ENCODE measurements at places on chromosomes 7 and 10.

DNA sequence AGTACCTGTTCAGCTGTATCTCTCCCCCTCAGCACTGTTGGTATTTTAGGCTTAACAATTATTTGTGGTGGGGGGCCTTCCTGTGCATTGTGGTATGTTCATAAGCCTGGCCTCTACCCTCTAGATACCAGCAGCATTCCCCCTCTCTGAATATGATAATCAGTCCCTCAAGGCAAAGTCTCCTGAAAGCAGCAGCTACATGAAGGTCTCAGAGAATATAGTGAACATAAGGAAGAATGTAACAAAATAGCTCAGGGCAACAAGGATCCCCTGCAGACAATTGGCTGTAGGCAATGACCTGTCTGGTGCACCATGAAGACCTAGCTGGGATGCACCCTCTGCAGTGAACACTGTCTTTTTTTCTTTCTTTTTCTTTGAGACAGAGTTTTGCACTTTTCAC lies 86.4 kb downstream of the CTBP2 start:
- DNase-seq: no peak

- no peak for DNase-seq
Measured at GRCh38 chr10:9766762-9767161, 1250.9 kb upstream of the CELF2 start.

- no peak for DNase-seq
Measured at GRCh38 chr10:122911889-122912484, 1.6 kb downstream of the FAM24A start.

GRCh38 chr10:30037620-30038336 lies 21.6 kb downstream of the JCAD start:
- DNase-seq: no peak

DNA sequence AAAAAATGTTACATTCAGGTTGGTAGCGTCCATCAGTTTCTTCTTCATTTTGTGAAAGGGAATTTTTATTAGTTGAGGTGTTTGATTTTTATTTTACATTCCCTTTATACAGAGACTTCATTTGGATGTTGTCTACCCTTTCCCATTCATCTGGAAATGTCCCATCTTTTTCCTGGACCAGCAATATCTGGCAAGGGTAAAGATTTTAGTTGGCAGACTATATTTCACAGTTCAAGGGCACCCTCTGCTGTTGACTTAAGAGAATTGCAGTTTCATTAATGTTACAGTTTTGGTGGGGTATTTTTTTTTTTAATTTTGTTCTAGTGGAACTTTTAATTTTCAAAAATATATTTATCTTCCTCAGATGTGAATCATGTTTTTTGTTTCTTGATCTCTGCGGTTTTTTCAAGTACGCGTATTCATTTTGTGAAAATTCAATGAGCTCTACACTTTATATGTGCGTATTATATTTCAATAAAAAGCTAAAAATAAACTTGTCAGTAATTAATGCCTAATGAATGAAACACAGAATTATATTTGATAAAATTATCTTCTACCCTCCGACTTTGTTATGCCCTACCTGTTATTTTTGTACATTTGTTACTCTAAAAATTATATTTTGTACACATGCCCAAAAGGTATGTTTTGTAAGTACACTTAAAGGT lies 97.9 kb upstream of the KLF14 start:
- DNase-seq: no peak

DNA sequence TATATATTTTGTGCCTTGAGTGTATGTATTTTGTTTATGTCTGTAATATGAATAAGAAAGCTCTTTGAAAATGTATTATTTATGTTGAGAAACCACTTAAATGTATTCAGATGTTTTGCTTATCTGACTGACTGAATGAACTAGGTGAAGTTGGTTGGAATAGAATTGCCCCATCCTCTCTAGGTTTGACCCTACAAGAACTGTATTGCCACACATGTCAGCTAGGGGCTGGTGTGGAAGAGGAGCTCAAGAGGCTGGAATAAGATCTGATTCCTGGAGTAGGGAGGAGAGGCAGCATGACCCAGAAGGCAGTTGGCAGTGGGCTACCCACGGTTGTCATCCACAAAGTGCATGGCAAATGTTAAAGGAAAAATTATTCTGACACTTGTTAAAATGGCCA lies 9.1 kb downstream of the SSMEM1 start:
- DNase-seq: no peak

DNA sequence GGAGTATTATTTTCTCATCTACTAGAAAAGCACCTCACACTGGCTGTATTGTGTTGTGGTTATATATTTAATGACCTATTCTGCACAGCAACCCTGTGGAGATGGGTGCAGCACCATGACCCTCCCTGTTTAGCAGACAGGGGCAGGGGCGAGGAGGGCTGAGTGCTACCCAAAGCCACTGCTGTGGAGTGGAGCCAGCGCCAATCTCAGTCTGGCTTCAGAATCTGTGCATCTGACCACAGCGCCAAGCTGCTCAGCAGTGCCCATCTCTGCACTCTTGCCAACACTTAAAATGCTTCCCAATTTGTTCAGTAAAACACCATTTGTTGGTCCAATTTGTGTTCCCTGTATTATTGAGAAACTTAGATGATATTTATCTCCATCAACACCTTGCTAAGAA lies 239.1 kb downstream of the ZMYND11 start:
- no peak for DNase-seq

- no peak for DNase-seq
Measured at GRCh38 chr10:101867931-101868330, 24.3 kb upstream of the KCNIP2 start.

- no peak for DNase-seq
Measured at GRCh38 chr10:24360282-24361127, 151.6 kb downstream of the KIAA1217 start.

- no peak for DNase-seq
Measured at GRCh38 chr10:123429706-123430221, 236.4 kb upstream of the GPR26 start.

DNA sequence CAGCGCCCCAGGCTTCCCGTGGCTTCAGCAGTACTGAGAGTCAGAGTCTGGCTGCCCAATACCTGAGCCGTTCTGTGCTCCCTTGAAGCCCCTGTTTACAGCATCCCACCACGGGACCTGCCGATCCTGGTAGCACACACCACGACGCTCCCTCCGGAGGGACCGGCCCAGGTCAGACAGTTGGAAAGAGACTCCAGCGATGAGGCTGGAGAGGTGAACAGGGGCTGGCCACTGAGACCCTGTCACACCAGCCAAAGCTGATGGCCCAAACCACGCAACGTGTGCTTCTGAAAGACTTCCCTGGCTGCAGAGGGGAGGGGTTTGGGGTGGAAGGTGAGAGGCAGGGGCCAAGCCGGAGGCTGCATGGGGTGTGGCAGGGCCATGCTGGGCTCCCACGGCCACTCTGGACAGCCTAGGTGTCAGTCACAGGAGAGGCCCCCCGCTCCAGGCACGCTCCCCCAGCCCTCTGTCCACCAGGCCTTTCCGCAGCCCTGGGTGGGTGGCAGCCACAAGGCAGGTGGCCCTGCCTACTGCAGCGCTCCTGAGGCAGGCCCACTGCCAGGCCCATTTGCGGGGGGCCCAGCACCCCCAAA lies 140.2 kb upstream of the CHST15 start:
- no peak for DNase-seq

- DNase-seq: no peak
Measured at GRCh38 chr7:19932549-19933249, 159.3 kb upstream of the TMEM196 start.
